Fibroblast of the conjunctiva (primary cell): ENCODE measurements at places on chromosomes 6 and 20.

DNA sequence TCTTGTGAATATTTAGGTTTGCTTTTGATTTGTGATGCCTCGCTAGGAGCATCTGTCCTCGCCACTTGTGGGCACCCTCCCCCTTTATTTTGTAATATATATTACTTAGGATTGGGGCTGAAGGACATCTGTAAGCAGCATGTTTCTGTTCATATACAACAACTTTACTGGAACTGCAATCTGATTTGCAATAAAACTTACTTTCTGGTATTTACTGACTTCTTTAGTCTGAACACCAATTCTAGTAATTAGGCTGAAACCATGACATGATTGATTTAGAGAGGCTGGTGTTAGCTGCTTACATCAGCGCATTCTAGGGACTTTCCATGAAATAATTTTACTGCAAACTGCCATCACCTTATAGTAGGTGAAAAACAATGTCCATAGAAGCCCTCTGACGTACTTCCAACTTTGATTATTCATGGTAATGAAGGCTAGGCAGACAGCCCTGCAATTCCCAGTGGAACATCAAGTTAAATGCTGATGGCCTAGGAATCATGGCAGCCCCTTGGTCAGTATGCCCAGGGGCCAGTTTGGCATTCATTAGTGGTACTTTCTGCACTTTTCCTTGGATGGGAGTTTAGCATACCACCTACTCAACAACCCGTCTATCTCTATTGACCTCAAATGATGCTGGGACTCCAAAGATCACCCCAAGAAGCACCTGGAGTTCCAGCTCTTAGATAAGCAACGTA is 132.9 kb upstream of the MCHR2 start:
- no peak for DNase-seq

DNA sequence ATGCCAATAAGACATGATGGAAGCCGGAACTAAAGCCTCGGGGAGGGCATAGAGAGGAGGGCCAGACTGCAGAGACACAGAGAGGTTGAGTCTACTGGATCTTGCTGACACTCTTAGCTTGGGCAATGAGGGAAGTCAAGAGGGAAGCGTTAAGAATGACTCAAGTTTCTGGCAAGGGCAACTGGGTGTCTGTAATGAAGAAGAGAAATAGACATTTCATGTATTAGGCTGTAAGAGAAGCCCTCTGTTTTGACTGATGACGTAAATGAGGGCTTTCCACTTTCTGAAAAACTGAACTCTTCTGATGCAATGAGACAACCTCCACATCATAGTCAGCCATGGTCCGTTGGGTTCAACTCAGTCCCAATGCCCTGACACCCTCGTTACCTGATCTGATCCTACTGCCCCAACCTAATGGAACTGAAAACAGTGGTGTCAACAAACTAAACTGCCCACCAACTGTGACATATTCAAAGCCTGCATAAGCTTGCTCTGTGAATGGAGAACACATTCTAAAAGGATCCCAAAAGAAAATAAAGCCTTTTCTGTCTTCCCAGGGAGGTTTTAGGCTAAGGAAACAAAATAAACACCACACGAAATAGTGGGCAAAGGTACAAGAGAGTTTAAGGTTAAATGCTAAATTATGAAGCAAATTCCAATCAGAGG is 45.8 kb upstream of the PNRC1 start:
- DNase-seq, result peak; percentile 93

- DNase-seq, result no peak
Observed at GRCh38 chr6:132973514-132973993, 159.2 kb downstream of the RPS12 start.

GRCh38 chr6:158070513-158070912 is 88.8 kb downstream of the SYNJ2 start:
- no peak for DNase-seq

DNA sequence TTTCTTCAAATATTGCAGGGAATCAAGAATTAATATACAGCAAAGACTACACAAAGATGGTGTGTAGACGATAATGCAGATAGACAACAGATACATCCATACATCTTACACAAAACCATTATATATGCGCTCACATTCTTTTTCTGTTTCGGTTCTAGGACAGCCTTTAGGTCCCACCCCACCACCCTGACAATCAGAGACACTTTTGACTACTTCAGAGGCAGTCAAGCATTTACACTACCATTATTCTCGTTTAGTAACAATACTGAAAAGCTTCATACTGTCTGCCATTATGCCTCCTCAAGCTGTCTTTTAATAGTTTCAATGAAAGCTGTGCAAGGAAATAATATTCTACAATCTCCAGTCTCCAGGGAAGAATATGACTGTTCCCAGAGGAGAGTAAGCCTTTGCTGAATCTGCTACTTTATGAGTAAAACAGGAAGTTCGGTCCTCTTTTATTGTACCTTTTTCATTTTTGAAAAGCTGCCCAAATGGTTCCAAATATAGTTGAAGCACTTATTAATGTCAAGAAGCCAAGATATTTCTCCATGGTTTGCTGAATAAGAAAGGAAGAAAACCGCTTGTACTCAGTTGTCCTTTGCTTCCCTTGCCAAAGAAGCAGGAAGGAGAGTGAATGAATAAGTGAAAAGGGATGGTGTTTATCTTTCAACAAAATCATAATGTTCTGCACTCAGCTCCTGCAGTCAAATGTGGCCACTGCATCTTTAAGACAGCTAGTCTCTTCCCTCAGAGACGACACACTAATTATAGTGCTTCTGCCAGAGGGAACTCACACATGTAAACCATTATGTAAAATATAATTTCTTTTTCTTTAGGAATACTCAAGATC is 468.3 kb downstream of the CDC5L start:
- DNase-seq, result peak; percentile 30

GRCh38 chr6:2741756-2742155 is 9.0 kb downstream of the MYLK4 start:
- DNase-seq, result no peak

DNA sequence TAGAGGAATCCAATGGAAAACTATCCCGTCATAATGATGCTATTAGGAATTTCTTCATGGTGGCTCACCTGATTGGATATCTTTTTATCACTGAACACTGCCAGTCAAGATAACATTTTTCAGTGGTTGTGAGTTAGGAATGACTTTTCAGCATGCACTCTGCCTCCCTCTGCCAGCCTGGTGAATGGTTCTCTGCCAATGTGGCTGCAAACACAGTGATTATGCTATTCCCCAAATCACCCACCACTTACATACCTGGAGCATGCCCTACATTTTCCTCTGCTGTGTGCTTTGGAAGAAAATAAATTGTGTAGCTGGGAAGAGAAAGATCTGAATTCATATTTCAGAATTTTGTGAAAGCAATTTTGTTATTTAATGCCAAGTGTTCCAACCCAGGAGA is 102.6 kb upstream of the LAMP5 start:
- no peak for DNase-seq

GRCh38 chr6:15793288-15793687 is 130.5 kb upstream of the DTNBP1 start:
- peak; percentile 2 for DNase-seq

GRCh38 chr20:2742934-2743559 is 50.5 kb downstream of the EBF4 start:
- peak; percentile 32 for DNase-seq

- DNase-seq, result no peak
Observed at GRCh38 chr20:6651016-6651415, 116.5 kb upstream of the BMP2 start.

- DNase-seq, result no peak
Observed at GRCh38 chr20:59044295-59044694, 1.7 kb upstream of the PRELID3B start.

GRCh38 chr6:99789767-99790166 is 183.1 kb downstream of the PRDM13 start:
- no peak for DNase-seq

DNA sequence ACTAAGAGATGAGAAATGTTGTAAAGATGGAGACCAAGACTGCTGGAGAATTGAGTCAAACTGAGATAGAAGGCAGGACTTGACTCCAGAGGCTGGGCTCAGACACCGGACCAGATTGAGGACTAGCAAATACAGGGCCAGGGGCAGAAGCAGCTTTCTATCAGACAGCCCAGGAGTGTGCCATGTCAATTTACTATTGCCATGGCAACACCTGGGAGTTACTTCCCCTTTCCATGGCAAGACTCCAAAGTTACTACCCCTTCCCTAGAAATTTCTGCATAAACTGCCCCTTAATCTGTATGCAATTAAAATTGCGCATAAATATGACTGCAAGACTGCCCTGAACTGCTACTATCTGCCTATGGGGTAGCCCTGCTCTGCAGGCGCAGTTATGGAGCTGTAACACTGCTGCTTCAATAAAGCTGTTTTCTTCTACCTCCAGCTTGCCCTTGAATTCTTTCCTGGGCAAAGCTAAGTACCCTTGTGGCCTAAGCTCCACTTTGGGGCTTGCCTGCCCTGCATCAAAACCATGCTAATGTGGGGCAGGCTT is 90.1 kb upstream of the EDN1 start:
- DNase-seq, result no peak

GRCh38 chr20:17507531-17507930 is 23.6 kb downstream of the BFSP1 start:
- DNase-seq, result no peak

- no peak for DNase-seq
Observed at GRCh38 chr20:50015636-50015992, 32.8 kb downstream of the SNAI1 start.

DNA sequence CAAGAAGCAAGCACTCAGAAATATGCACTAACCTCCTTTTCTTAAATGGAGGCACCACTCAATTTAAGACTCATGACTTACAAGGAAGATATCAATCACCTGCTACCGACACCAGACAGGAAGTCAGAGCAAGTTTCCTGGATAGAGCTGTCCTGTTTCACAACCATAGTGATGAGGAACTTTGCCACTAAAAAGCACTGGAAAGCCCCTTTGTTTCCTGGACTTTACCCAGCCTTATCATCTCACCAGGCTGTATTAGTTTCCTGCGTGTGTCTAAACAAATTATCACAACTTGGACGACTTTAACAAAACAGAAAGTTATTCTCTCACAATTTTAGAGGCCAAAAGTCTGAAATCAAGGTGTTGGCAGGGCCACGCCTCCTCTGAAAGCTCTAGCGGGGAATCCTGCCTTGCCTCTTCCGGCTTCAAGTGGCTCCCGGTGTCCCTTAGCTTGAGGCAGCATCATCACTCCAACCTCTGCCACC is 253.8 kb upstream of the STXBP5 start:
- DNase-seq, result no peak

- no peak for DNase-seq
Observed at GRCh38 chr20:46270977-46271744, 37.1 kb downstream of the CDH22 start.

GRCh38 chr6:159214281-159214680 is 45.1 kb downstream of the FNDC1 start:
- no peak for DNase-seq

GRCh38 chr20:17859616-17860232 is 108.9 kb downstream of the SNX5 start:
- no peak for DNase-seq

- DNase-seq, result no peak
Observed at GRCh38 chr6:137522198-137522798, 28.1 kb upstream of the OLIG3 start.

DNA sequence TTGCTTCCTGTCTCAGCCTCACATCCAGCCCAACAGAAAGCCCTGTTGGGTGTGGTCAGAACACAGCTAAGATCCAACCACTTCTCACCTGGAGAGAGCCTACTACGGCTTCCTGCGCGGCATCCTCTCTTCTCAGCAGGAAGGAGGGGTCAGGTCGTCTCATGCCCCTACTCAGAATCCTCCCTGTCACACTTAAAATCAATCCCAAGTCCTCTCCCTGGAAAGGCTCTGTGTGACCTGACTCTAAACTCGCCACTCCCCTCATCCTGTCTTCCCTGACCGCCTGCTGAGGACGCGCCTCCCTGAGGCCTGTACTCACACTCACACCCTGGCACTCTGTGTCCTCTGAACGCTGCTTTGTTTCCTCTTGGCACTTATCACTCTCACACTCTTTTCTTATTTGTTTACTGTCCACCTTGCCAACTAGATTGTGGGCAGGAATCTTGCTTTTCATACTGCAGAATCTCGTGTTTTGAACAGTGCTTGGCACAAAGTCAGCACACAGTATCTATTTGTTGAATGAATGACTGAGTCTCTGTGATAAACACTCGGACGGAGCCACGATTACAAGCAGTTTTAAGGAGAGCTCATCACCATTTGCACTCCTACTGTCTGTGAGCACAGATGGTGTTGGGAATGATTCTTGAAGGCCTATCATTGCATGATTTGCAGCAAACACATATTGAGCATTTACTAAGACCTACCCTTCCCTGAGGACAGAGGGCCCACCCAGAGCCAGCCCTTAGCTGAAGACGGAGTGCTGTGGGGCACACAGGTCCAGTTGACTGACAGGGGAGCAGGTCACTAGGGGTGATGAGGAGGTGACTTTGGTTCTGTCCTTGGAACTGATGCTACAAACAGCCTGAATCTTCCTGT is 18.7 kb downstream of the RAB5IF start:
- DNase-seq, result no peak

DNA sequence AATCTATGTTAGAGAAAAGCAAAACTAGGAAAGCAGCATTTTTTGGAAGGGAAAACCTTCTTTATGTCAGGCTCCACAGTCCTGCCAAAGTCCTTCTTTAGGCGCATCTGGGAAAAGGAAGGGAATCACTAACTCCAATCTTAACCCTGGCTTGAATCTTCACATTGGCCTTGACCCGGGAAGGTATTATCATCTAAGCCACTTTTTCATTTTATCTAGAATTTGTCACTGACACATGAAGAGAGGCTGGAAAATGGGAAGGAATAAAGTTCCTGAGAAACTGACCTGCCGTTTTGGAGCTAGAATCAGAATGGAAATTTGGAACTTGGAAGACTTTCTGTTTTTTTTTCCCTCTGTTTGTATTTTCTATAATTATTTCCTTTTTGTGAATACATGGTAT is 53.4 kb upstream of the UTRN start:
- DNase-seq, result no peak

DNA sequence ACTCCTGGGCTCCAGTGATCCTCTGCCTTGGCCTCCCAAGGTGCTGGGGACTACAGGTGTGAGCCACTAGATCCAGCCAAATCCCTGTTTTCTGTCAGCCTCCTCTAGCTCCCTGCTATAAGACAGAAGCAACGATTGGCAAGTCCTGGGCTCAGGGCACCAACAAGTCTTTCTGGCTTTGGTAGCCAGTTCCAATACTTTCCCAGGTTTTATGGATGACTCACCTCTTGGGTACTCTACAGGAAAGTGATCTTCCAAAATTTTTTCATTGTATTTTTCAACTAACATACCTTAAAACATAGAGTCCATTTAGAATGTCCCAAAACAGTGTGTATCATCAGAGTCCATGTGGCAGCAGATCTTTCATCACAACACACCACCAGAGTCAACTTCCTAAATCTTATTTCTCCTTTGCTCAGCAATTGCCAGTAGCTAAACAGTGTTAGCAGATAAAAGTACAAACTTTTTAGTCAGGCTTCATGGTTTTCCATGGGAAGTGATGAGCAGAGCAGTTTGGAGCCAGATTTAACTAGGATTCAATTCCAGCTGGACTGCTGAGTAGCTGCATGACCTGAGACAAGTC is 13.3 kb downstream of the GABBR1 start:
- DNase-seq, result no peak
